Activated CD4-positive, alpha-beta T cell treated with anti-CD3 and anti-CD28 coated beads, Interleukin-2, Interleukin-4, amounts not matched to agents 100 ng/mL and 50 ng/mL, durations not matched to agents 16 hours and 8 hours (primary cell): ENCODE measurements at places on chromosomes 12 and 14.

GRCh38 chr12:84911271-84912197, 1.1 kb downstream of the SLC6A15 start:
- no peak for DNase-seq

- DNase-seq = no peak
These were observed 282.1 kb downstream of the RPS29 start for GRCh38 chr14:49303946-49304516.

- DNase-seq = no peak
These were observed 38.7 kb downstream of the ANO4 start for GRCh38 chr12:100833282-100833681.

GRCh38 chr14:29806124-29806517, 121.5 kb downstream of the PRKD1 start:
- DNase-seq = no peak

- no peak for DNase-seq
These were observed 4.8 kb upstream of the SNRNP35 start for GRCh38 chr12:123453165-123453564.

DNA sequence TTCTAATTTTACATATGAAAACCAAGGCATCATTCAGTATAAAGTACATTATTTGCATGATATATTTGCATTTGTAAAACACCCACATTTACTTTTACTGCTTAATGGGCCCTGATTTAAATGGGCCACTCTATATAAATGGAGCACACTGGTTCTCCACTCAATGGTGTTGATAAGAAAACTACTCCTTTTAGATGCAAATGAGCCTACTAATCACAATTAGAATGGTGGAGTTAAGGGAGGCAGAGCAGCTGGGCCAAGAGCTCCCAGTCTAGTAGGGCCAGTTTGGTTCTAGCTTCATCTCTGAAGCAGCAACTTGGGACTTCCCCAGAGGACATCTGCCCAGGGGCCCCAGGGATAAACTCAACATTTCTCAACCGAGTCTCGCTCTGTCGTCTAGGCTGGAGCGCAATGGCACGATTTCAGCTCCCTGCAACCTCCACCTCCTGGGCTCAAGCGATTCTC, 120.7 kb downstream of the FOXN3 start:
- DNase-seq = no peak

DNA sequence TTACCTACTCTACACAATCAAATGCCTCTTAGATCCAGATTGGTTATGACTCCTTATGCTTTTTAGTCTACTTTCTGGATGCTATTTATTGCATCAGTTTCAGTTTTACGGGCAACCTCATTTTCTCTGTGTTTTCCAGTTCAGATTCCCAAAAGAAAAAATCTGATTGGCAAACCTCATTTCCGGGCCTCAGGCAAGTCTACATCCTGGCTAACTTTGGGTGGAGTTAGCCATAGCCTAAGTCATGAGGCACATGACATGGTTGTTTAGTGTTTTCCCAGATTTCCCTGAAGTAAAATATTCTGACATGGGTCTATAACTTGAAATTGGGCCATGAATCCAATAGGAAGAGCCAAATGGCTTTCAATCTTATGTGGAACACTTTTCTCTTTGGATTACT, 339.7 kb downstream of the NUAK1 start:
- no peak for DNase-seq

GRCh38 chr12:95600567-95600966, 49.3 kb upstream of the USP44 start:
- DNase-seq = no peak

- peak; percentile 87 for DNase-seq
These were observed 1044.8 kb downstream of the BCL11B start for GRCh38 chr14:98227000-98227726.

- peak; percentile 67 for DNase-seq
These were observed 11.5 kb downstream of the RITA1 start for GRCh38 chr12:113196990-113197389.

GRCh38 chr14:57009585-57010515, 199.6 kb upstream of the OTX2 start:
- DNase-seq = no peak

DNA sequence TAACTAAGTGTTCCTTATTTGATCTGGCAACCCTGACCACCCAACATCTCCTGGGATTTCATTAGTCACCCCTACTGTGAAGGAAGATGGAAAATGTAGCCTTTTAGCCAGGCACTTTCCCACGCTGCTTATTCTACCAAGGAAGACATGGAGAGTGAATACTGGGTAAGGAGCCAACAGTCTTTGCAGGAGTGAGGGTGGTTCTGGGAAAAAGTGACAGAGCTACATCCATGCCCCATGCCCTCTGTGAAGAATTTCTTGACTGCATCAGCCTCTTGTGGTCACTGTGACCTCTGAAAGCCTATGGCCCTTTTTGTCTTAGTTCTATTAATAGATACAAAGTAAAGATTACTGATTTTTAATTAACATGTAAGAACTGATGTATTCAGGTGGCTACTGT, 196.0 kb upstream of the EEA1 start:
- DNase-seq = no peak

GRCh38 chr12:37543966-37544668, 772.5 kb upstream of the ALG10B start:
- DNase-seq = no peak

DNA sequence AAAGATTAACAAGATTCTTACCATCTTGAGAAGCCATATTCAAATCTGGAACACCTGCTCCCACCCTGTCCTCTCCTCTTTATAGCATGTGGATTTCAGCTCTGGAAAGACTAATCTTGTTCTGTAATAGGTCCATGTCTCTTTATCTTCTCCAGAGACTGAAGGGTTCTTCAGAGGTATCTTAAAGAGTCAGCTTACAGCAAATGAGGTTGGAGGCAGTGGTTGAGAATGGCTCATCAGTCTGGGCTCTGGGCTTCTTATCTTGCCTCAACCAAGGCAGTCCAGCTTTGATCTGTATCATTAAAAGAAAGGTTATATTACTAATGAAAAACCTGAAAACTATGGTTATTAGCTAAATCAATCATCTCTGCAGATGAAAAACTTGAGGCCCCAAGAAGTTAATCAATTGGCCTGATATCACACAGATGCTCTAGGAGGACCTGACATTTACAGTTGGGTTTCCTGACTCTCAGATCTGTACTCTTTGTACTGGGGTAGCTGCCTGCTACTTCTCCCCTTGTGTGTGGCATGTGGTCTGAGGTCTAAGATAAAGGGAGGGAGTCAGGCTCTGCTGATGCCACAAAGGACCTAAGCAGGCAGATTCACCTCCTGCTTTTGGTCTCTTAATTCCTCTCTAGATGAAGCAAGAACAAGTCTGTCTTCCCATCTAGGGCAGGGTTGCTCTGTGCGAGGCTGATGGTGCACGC, 1.7 kb upstream of the AKAP6 start:
- peak; percentile 1 for DNase-seq

DNA sequence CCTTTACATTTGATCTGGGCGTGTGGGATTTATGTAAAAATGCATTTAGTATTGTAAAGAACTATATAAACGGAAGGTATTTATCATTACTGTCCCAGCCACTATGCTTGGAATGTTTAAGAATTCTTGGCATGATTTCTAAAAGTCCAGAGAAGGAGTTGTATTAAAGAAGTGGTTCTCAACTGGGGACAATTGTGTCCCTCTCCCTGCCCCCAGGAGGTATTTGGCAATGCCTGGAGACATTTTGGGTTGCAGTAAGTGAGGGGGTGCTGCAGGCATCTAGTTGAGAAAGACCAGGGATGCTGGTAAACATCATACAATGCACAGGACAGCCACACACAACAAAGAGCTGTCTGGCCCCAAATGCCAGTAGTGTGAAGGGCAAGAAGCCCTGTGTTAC, 7.2 kb downstream of the SLC38A1 start:
- DNase-seq = no peak

- DNase-seq = no peak
These were observed 33.4 kb downstream of the TSPAN9 start for GRCh38 chr12:3110578-3110977.

- DNase-seq = no peak
These were observed 269.2 kb downstream of the ALG10 start for GRCh38 chr12:34291426-34291901.
